Kidney epithelial cell (primary cell): ENCODE measurements at places on chromosomes 1 and 21.

DNA sequence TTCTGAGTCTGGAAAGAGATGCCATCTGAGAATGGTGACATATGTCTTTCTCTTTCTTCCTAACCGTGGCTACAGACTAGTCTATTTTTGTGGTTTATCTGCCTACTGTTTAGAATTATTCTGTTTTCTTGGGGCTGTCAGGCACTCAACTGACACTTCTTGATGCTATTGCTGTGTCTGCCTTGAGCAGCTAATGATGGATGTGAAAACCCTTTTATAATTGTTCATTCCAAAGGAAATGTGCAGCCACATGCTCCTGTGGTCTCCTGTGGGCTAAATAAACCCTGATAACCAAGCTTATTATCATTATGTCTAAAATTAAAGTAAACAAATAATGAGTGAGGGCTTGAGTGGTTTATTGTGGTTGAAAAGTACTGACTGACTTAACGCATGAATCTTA is 52.7 kb upstream of the CXADR start:
- DNase-seq = no peak

DNA sequence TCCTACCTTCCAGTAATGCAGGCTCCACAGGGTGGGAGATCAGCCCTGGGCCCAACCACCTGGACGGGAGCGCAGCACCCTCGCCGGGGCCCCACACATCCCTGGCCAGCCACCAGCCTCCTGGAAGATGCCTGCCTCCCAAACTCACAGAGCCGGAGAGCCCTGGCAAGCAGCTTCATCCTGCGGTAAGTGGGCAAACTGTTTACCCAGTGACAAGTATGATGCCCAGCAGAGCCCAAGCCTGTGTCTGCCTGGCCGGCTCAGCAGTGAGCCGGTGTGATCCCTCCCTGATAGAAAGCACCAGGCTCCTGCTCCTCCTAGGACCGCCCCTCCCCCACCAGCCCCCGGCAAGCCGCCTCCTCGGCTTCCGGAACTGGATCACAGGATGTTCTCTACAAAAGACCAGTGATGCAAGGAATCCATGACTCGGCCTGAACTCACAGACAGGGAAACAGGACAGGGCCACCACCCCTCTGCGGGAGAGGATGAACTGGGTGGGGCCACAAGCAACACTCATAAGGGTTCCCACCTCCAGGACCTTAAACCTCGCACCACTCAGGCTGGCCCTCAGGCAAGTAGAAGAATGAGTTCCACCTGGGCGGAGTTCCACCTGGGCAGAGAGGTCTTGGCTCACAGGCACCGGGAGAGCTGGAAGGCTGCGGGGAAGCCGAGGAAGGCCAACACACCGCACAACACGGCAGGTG is 7.9 kb downstream of the ACOT7 start:
- peak; percentile 71 for DNase-seq

DNA sequence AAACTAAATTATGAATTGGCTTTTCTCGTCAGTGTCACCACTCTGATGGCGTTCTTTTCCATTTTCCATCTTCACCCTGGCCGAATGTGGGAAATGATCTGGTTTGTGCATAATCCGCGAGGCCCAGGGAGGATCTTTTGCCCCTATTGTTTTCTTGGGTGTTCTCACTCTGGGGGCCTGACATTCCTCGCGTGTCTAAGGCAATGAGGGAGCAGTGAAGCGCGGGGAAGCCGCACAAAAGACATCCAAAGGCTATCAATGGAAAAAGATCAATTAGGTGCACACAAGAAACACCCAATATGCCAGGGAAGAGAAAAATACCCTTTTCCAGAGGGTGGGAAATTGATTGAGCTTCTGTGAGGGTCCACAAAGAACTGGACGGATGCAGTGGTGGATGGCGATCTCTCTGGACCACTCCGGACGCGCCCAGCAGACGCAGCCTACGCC is 941 bp upstream of the C1orf21 start:
- no peak for DNase-seq

DNA sequence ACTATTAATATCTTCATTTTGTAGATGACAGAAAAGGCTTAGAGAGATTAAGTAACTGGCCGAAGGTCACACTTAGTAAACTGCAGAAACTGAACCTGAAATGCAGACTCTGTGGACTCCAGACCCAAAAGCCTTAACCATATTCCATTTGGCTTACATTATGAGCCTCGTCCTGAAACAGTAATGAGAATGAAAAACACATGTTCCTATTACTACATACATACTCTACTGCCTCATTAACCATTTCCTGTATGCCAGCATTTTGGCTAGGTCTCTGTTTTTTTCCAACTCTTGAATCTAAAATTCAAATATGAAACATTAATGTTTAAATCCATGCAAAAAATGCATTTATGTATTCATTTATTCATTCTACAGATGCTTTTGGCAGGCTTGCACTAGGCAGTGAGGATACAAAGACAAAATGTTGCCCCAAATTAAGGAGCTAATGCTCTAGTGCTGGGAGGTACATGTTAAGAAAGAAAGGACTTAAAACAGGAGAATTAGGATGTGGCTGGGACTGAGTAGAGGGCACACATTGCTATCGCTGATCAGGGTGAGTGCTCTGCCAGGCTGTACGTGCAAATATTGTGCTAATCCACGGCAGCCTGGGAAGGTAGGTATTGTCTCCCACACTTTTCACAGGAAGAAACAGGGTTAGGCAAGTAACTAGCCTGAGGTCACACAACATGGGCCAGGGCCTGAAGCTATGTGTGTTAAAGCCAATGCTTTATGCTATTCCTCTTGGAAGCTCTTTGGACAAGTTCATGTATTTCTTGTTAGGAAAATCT is 14.0 kb downstream of the DEGS1 start:
- no peak for DNase-seq

- DNase-seq = no peak
Observed at GRCh38 chr1:162168261-162168660, 98.8 kb downstream of the NOS1AP start.

DNA sequence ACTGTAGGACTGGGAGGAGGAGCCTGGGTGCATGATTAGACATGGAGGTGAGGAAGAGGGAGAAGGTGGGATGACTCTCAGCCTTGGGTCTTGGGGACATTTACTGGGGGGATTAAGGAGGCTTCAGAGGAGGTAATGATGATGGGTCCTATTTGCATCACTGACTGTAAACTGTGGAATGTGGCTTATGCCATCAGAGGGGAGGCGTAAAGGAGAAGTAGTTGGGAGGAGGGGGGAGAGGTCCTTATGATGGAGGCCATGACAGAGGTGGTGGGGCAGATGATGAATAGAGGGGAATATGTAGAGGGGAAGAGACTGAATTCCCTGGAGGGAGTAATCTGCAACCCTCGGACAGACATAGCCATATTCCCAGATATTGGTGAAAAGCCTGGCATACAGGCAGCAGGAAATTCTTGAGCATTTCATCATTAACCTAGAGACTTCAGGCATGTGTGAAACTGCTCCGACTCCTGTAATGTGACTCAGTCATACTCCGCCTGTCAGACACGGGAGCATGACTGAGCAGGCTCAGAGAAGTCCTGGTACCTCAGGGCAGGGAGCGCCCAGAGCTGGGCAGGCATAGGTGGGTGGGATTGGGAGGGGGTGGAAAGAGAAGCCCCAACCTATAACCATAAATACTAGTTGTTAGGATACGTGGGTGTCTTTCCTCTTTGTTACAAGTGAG is 8.0 kb upstream of the LCE5A start:
- no peak for DNase-seq

DNA sequence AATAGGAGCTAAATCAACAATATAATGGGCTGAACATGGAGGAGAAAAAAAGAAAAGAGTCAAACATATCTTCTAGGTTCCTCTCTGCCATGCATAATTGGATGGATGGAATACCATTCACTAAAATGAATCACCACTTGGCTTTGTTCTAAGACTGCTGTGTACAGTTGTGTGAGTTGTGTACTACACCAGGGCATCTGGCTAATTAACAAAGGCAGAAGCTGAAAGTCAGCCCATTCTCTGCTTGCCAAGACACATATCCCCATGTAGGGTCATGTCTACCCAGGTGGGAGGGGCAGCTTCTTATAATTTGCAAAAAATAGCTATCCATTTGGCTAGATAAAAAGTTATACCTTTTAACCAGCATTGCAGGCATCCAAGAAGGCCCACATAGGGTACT is 21.0 kb downstream of the JUN start:
- no peak for DNase-seq

DNA sequence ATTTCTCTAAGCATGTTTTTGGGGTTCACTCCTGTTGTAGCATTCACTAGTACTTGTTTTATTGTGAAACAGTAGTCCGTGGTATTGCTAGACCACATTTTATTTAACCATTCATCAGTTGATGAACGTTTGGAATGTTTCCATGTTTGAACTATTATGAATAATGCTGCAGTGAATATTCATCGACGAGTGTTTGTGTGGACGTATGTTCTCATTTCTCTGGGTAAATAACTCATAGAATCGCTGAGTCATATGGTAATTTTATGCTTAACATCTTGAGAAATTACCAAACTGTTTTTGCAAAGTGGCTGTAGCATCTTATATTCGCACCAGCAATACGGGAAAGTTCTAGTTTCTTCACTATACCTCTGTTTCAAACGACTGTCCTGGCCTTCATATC is 28.0 kb upstream of the KAZN start:
- no peak for DNase-seq

GRCh38 chr1:202248861-202249260 is 55.3 kb downstream of the LGR6 start:
- no peak for DNase-seq

- DNase-seq = no peak
Observed at GRCh38 chr1:184598403-184599193, 156.1 kb downstream of the EDEM3 start.

DNA sequence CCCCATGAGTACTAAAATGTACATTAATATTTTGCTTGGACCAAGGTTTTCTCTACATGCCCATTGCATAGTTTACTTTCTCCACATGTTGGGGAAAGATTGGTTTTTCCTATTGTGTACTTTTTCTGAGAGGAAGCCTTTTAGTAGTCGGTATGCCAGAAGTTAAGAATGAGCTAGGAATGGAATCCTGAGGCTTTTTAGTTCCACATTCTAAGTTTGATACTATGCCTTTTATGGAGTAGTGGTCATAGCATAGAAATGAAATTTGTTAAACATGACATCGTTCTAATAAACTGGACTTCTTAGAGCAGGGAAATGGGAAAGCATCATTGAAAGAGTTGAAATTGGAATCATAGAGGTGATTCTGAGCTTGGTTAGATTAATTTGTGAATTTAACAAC is 64.3 kb downstream of the BCL9 start:
- DNase-seq = no peak

- no peak for DNase-seq
Observed at GRCh38 chr1:185627171-185627570, 107.0 kb upstream of the HMCN1 start.

GRCh38 chr1:202750761-202751160 is 40.5 kb upstream of the SYT2 start:
- no peak for DNase-seq

DNA sequence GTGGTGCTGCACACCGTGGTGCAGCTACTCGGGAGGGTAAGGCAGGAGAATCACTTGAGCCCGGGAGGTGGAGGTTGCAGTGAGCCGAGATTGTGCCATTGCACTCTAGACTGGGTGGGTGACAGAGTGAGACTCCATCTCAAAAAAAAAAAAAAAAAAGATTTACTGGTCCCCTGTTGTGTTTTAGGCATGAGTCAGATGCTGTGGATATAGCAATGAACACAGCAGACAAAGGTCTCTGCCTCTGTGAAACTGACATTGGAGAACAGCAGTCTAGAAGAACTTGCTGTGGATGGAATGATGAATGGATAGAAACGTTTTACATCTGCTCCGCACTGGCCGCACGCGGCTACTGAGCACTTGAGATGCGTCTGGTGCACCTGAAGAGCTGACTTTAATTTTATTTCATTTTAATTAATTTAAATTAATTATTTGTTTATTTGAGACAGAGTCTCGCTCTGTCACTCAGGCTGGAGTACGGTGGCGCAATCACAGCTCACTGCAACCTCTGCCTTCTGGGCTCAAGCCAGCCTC is 24.5 kb upstream of the EPHA2 start:
- no peak for DNase-seq

DNA sequence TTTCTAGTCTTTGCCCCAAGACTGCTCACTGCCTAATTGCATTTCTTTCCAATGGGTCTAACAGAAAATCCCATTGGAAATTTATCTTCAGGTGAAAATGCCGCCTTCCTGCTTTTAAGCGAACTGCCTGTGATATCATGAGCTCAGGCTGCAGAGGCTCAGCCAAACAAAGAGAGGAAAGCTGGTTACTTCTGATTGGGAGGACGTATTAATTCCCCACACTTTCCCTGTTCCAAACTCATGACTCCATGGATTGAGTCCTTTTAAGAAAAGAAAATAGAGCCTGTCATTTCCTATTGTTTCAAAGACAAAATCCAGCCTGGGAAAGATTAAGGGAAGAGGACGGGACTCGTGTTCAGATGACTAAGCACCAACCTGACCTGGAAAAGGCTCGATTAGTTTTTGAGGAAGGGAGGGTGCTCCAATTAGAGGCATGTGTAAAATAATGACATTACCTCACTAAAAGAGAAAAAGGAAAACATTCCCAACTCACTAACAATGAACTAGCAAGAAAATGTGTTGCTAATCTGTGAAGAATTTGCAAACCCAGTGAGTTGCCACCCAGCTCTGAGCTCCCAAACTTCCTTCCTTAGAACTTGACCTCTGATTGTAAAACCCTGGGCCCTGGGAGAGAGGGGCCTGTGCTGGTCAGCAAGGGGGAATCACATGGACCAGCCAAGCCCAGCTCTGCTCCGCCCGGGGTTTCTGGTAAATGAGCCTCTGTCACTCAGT is 61.2 kb downstream of the TCP10L start:
- peak; percentile 63 for DNase-seq

GRCh38 chr1:61090546-61091202 is 8.3 kb downstream of the NFIA start:
- no peak for DNase-seq

DNA sequence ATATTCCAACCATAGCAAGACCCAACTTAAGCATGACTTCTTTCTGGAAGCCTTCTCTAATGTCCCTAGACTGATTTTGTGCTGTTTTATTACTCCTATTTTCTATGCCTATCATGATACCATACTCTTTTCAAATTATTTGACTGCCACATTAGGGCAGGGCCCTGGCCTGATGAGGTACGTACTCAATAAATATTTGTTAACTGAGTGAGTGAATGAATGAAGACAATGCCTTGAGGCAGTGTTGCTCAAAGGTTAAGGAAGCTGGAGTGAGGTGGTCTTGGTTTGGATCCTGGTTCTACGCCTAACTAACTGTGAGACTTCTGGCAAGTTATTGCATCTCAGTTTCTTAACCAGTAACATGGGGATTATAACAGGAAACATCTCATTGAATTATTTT is 38.3 kb upstream of the BACH1 start:
- DNase-seq = no peak

DNA sequence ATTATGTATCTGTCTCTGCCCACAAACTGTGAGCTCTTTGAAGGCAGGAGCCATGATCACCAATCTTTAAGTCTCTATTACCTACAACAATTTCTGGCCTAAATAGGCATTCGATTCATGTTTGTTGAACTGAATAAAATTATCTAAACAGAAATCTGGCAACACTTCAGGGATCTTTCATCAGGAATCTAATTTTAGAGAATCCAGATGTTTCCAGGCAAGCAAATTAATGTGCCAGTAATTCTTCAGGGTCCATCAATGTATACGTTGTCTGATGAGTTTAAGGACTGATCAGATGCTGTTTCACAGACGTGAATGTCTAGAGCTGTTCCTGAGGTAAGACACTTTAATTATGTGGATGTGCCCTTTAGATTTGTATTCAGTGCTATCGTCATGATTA is 524.4 kb downstream of the PTPRC start:
- no peak for DNase-seq
